GM12891 (cell line): ENCODE measurements at places on chromosomes 2 and 18.

DNA sequence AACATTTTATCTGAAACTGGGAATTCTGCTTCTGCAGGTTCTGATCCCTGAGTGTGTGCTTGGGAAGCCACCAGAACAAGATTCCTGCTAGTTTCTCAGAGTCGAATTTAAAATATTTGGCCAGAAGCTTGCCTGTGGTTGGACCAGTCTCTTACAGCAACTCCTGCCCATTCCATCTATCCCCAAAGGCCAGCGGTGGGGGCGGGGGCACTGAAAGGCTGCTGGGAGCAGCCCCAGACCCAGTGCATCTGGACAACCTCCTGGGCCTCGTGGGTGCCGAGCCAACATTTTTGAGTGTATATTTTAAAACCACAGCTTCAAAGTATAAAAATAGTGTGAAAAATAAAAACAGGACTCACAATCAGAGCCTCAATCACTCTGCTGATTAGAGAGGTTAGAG lies 38.6 kb upstream of the ZFP36L2 start:
- no peak for DNase-seq

DNA sequence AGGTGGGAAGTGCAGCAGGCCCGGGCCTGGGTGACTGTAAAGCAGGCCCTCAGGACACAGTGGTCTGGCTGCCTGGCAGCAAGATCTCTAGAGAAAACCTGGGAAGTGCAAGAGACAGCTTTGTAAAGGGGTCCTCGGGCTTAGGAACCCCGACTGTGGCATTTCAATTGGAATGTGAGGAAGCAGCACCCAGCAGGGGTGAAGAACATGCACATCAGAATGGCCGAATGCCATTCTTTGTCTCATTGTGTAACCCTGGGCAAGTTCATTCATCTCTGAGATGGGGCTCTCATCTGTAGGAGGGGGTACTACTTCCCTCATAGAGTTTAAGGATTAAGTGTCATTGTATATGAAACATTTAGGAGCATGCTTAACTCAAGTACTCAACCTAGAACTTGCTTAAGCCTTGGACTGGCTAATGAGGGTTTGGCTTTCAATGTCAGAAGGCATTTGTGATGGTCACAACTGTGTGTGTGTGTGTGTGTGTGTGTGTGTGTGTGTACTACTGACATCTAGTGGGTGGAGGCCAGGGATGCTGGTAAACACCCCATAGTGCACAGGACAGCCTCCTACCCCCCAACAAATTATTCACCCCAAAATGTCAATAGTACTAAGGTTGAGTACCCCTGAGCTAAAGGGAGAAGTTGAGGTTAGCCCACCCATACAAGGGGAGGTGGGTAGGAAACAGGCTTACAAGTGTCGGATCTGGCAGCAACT lies 29.3 kb downstream of the MEX3C start:
- no peak for DNase-seq

GRCh38 chr2:81647715-81648230 lies 1343.2 kb upstream of the LRRTM1 start:
- no peak for DNase-seq

- DNase-seq = peak; percentile 37
These were observed at the start of gene ITGA6 for GRCh38 chr2:172427256-172427989. ITGA6 (plus strand) TSS chr2:172427586.

DNA sequence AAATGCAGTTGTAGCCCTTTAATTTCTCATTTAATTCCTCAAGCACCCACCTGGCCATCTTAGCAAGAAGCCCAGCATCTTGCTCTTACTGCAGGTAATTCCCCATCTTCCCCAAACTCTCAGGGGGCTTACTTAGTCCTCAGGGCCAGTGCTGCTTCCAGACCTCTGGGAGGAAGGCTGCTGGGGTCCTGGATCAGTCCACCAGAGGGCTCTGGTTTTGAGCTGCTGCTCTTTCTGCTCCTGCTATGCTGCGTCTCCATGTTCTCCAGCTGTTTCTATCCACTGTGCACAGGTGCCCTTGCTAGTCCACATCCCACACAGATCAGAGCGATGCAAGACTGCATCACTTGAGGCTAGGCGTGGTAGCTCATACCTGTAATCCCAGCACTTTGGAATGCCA lies 34.5 kb upstream of the TMEM87B start:
- no peak for DNase-seq

GRCh38 chr2:32652555-32653209 lies 24.8 kb downstream of the TTC27 start:
- DNase-seq = no peak

GRCh38 chr2:228107846-228108245 lies 73.6 kb downstream of the SPHKAP start:
- no peak for DNase-seq

DNA sequence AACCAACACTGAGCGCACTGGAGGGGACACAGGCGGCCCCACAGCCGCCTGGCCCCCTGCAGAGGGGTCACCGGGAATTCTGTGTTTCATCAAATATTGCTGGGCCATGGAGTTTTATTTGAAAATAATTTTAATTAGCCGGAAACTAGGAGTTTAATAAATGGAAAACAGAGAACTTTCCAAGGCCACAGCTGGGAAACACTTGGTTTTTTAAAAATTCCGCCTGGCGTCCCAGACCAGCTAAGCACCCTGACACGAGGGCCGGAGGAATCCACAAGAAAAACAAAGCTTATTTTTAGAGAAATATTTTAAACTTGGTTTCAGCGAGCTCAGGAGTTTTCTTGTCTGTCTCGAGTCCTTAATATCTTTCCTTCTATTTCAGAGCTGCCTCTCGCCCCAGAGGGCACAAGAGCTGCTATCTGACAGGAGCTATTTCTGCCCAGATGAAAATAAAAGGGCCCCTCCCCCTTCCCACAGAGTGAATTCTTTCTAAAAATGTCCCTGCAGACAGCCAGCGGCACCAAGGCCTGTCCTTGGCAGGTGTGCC lies 8.2 kb downstream of the ZFP36L2 start:
- no peak for DNase-seq
